ENCODE measurements at places on chromosomes 16 and 17. TPM values are rescaled to one million over a fixed set of nuclear protein-coding genes. Genes with fewer than 3 reads are reported as not detected.

GRCh38 chr16:25012525-25012991 lies 2.6 kb downstream of the ARHGAP17 start:
- H3K4me1 ChIP-seq = peaks cover 54% of the 10 kb centered on the region
- H3K36me3 ChIP-seq = no peaks in the 10 kb centered on the region
- DNase-seq = peak; percentile 71
- H3K27me3 ChIP-seq = no peaks in the 10 kb centered on the region

GRCh38 chr17:66778531-66779236 lies 56.2 kb upstream of the CACNG5 start:
- no peaks in the 10 kb centered on the region for H3K27me3 ChIP-seq
- no peaks in the 10 kb centered on the region for H3K36me3 ChIP-seq
- no peak overlapping the region for H3K4me3 ChIP-seq

- H3K4me3 ChIP-seq = no peak overlapping the region
- no peaks in the 10 kb centered on the region for H3K4me1 ChIP-seq
- DNase-seq = peak; percentile 79
- no peaks in the 10 kb centered on the region for H3K27me3 ChIP-seq
- no peaks in the 10 kb centered on the region for H3K36me3 ChIP-seq
Measured at GRCh38 chr17:64736804-64737492, 74.8 kb upstream of the SMURF2 start.

KRTAP4-1 gene
- total RNA-seq = not detected

LDHD gene
- 2.5 TPM for total RNA-seq

Measured in Peyer's patch (tissue), 4 donors.